ENCODE measurements at places on chromosomes 2 and 18.

DNA sequence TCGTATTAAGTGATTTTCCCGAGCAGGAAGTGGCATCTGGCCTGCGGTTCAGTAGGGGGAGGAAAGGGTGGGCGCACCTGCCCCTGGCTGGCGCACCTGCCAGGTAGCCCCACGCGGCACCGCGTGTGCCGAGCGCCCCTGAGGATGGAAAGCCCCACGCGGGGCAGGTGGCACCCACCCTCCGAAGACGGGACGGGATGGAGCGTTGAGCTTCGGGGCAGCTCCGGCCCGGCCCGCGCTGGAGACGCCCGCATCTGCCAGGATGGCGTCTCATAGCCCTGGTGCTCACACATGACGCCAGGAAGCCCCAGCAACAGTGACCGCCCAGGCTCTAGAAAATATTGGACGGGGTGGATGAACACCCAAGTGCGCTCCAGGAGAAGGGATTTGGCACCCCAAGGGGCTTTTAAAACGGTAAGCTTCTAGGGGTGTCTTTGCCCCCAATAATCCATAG, 2.5 kb upstream of the NFATC1 start:
- DNase-seq = no peak

DNA sequence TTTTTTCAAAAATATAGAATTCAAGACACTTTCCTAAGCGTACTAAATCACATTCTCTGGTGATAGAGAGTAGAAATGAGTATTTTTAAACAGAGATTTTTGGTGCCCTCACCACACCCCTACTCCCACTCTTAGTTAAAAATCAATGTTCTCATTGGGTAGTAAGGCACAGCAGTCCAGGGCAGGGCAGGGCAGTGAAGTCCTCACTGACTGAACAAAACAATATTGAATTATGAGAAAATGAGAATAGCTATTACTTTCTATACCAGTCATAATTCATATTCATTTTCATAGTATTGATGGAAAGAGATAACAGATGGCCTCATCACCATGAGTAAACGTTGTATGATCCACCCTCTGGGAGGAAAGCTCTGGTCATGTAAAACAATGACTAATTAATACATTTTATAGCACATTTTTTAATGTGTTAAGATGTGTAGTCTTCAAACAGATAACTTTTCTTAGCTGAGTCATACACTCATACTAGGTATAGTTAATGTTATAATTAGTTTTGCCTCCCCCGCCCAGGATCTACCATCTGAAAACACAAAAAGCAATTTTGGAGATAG, 686.1 kb downstream of the KCNJ3 start:
- no peak for DNase-seq

DNA sequence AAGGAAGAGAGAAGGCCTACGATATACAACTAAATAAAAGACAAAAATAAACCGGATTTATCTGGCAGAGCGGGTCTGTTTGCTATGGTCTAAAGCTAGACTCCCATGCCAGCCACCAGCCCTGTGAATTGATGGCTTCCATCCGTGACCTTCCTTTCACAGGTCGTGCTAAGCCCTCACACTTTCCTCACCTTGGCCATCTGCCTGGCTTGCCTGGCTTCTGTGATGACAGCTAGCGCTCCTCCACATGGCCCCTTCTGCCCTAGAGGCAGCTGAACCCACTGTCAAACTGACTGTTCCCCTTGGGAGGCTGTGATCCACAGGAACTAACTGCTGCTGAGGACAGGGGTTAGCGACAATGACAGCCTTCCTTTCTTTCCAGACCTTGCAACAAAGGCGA, 32.5 kb downstream of the GAREM1 start:
- no peak for DNase-seq

GRCh38 chr2:216559625-216560156, 61.0 kb downstream of the RPL37A start:
- DNase-seq = no peak

DNA sequence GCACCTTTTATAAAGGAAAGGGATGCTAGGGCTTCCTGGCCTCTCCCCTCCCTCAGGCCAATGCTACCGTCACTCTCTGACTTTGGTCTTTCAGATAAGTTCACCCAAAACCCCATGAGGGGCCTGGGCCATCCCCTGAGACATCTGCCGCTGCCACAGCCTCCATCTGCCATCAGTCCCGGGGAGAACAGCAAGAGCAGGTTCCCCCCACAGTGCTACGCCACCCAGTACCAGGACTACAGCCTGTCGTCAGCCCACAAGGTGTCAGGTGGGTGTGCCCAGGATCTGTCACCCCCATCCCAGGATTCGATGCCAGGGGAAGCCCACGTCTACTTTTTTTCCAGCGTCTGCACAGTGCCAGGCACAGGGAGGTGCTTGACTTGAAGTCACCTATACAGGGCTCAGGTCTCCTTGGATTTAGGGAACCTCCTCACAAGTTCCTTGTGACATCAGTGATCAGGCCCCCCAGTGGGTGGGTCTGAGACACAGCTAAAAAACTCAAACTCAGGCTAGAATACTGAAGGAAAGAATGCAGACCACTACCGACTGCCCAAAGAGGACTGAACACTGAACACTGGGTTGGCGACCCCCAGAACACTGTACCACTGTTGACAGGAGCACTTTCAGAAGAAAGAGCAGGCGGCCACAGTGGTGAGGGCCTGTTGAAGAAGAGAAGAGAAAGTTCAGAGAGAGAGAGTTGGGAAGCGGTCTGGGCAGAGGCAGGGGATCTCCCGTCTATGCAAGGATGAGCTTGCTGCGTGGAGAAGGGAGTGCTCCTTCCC, 85.3 kb downstream of the EPAS1 start:
- DNase-seq = no peak

DNA sequence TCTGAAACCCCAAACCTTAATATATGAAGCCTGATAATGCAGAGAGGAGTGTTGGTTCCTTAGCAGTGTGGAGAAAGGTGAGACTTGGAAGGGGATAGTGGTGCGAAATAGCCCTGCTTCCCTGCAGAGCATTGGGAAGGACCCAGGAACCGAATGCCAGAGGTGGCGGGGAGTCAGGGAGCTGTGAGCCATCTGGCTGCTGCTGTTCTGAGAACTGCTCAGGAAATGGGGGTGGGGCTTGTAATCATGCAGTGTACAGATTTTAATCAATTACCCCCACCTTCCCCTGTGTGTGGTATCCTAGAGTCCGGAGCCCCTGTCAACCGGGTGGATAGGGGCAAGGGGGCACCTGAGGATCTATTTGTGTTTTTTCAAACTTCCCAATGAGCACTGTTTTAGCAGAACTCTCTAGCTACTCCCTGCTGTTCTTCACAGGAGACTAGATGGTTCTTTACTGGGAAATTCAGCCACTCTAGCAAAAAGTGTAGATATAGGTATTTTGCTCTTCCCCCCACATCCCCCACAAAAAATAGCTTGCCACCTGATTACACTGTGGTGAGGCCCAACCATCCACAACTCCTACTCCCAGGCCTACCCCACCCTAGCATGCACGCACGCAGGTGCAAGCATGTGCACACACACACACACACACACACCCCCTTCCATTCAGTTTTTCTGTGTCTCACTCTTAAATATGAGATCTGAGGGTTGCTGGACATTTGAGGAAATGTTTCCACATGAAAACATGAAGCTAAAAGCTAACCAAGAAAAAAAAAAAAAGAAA, 30.1 kb upstream of the MBOAT2 start:
- DNase-seq = no peak

GRCh38 chr2:236939721-236940231, 145.9 kb upstream of the COPS8 start:
- DNase-seq = no peak

- no peak for DNase-seq
Observed at GRCh38 chr18:42534313-42534712, 579.3 kb downstream of the PIK3C3 start.

DNA sequence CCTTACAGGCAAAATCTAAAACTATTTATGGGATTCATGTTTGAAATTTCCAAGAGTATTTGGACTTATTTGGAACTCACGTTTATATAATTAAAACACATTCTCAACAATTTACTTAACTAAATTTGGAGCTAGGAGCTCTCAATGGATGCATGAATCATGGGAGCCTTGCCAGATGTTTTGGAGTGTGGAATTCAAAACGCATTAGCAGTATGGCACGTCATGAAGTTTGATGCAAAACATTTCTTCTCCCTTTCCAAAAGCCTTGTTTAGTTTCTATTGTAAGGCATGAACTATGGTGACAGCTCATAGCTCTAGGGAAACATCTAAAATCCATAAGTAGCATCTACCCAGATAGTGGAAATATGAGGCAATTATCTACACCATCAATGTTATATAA, 701.6 kb downstream of the SATB2 start:
- DNase-seq = no peak

GRCh38 chr2:64685430-64685829, 31.7 kb upstream of the SERTAD2 start:
- DNase-seq = no peak

- DNase-seq = no peak
Observed at GRCh38 chr2:7020059-7020458, 102.8 kb downstream of the RNF144A start.

DNA sequence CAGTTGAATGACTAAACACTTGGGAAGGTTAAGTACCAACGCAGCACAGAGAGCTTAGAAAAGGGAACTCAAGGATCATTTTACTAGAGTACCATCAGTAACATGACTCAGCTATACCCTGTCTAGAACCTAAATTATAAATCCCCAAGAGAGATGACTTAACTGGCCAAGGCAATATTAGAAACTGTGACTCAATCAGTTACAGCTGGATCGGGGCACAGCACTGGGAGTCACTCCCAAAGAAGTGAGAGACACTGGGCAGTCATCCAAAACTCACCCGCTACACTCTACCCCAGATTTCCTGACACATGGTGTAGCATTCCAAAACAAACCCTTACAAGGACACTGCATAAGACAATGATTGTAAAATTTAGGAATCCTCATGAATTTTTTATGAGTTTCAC, 17.7 kb downstream of the IWS1 start:
- DNase-seq = peak; percentile 81
